ENCODE measurements at places on chromosomes 2 and 18. TPM values are rescaled to one million over a fixed set of nuclear protein-coding genes. Genes with fewer than 3 reads are reported as not detected.

DNA sequence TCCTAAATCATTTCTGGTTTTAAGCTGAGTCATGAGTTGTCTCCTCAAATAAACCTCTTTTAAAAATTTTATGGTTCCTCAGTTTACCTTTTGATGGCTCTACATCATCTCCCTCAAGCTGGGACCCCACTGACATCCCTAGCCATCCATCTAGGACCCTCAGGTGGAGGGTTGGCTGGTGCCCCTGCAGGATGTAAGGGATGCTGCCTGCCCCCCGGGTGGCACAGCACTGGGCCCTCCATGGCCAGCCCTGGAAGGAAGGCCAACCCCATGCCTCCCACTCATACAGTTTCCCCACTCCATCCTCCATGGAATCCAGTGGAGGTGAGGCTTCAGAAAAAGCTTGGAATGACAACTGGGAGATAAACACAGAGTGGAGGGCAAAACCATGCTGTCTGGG lies 17.2 kb upstream of the GPC1 start:
- peaks cover 6% of the 10 kb centered on the region for H3K4me1 ChIP-seq
- no peaks in the 10 kb centered on the region for H3K36me3 ChIP-seq
- no peak for DNase-seq
- H3K27me3 ChIP-seq = no peaks in the 10 kb centered on the region

GRCh38 chr2:201618744-201619662 lies 24.3 kb downstream of the TMEM237 start:
- H3K4me3 ChIP-seq = no peak overlapping the region
- H3K27me3 ChIP-seq = no peaks in the 10 kb centered on the region
- H3K36me3 ChIP-seq = no peaks in the 10 kb centered on the region
- no peak for DNase-seq

DNA sequence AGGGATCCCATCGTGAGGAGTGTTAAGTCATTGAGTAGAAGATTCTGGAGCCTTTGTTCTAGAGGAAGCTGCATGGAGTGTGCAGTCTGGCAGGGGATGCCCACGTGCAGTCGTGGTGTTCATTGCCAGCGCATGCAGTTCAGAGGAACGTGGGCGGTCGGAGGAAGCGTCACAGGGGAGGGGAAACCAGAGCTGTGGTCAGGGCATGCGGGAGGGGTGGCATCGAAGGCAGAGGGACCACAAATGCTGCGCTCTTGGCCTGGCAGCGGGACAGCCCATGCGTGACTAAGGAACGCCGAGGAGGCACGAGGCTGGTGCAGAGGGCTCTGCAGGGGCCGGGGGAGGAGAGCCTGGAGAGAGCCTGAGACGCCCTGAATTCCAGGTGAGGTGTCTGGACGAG lies 141.1 kb downstream of the KLHL29 start:
- peaks cover 14% of the 10 kb centered on the region for H3K27me3 ChIP-seq
- peaks cover 15% of the 10 kb centered on the region for H3K4me1 ChIP-seq
- H3K36me3 ChIP-seq = no peaks in the 10 kb centered on the region
- no peak for DNase-seq
- H3K4me3 ChIP-seq = no peak overlapping the region

- no peaks in the 10 kb centered on the region for H3K36me3 ChIP-seq
- H3K4me3 ChIP-seq = no peak overlapping the region
- H3K4me1 ChIP-seq = no peaks in the 10 kb centered on the region
- no peak for DNase-seq
- no peak overlapping the region for H3K27ac ChIP-seq
- H3K27me3 ChIP-seq = peaks cover 3% of the 10 kb centered on the region
Observed at GRCh38 chr18:22813648-22814328, 119.3 kb upstream of the RBBP8 start.

Gene AGXT
- 1.0 TPM for total RNA-seq

Data from progenitor cell of endocrine pancreas (in vitro differentiated cells).